ENCODE measurements at places on chromosomes 11 and 22.

DNA sequence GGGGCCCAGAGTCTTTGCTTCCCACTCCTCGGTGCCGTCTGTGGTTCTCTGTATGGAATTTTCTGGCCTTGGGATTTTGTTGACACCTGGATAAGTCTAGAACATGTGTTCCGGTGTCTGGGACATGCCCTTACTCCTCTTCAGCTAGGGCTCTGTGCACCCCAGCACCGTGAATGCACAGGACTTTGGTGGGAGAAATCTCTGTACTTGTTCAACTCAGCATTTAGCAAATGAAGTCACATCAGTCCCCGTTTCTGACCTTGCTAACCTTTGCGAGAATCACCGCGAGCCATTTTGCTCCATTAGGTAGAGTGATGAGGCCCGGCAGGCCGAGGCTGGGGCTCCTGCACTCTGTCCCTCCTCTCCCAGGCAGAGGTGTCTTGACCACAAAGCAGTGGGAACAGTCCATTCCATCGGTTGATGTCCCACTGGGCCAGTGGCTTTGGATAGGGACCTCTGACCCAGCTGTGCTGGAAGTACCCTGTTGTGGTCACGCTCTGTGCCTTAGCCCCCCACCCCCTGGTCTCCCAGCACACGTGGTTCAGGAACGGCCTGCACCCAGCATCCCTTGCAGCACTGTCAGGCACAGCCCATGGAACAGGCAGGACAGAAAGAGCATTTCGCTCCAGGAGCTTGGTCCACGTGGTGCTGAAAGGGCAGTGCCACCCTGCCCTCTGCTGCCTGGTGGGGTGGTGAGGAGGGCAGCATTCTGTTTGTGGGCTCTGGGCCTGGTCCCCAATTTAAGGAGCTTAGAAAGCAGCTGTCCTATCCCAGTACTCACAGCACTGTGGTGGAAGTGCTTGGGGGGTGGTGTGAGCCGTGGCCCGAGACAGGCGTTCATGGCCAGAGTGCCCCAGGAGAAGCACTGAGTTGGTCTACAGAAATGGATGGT lies 73.4 kb downstream of the MED15 start:
- no peak for DNase-seq

DNA sequence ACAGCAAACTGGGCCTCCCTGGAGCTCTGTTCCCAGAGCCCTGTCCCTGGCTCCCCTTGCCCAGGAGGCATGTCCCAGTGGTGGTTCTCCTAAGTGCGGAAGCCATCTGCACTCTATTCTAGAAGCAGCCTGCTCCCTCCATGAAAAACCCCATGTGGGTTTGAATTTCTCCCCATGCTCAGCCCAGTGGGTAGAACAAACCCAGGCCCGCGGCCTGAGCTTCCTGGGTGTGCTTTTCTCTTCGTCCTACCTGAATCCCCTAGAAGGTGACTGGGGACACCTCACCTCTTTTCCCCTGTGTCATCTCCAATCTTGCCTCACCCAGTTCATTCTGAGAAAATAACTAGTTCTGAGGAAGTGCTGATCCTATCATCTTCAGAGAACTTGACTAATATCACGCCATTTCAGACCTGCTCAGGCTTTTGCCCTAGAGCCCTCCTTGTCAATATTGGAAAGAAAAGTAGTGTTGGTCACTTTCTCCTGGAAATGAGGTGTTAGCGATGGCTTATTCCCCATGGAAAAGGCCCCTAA lies 15.9 kb downstream of the IL10RA start:
- DNase-seq = no peak

DNA sequence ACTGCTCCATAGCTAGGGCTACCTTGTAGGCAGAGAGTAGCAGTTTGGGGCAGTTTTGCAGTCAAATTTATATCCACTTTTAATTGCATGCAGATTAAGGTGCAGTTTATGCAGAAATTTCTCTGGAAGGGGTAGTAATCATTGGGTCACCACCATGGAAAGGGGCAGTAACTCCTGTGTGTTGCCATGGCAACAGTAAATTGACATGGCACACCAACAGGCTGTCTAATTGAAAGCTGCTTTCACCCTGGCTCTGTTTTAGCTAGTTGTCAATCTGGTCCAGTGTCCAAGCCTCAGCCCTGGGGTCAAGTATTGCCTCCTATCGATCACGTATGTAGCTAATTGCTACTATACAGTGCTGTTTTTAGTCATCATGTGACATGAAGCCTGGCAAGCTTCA lies 786.1 kb upstream of the CNTN5 start:
- no peak for DNase-seq

- no peak for DNase-seq
Measured at GRCh38 chr22:27151407-27151806, 494.0 kb downstream of the MIAT start.

DNA sequence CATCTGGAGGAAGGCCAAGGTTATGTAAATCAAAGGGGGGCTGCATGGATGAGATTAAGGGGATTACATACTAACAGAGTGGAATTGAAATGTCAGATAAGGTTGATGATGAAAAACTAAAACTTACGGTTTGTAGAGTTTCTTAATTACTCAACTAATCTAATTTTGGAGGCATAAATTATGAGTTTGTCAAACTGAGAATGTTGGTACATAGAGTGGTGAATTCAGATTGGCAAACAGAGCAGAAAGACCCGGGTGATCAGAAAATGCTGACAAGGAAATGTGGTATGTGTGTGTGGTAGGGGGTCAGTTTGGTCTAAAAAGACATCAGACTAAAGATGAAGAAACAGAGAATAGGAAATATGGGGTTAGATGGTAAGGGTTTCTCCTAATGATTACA lies 11.0 kb downstream of the MS4A6E start:
- no peak for DNase-seq

- DNase-seq = peak; percentile 32
Measured at GRCh38 chr11:130909650-130910049, 6.6 kb downstream of the SNX19 start.

DNA sequence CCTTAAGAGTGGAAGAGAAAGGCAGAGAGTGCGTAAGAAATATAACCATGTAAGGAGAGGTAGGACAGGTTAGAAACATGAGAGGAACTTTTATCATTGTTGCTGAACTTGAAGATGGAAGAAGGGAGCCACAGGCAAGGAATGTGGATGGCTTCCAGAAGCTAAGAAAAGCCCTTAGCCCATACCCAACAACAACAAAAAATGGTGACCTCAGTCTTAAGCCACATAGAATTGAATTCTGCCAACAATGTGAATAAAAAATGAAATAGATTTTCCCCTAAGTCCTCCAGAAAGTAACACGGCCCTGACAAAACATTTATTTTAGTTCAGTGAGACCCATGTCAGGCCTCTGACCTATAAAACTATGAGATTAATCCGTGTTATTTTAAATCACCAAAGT lies 767.3 kb downstream of the FAM181B start:
- DNase-seq = no peak

- DNase-seq = no peak
Measured at GRCh38 chr11:66800720-66801428, 42.4 kb upstream of the RCE1 start.

- no peak for DNase-seq
Measured at GRCh38 chr11:13228572-13228971, 49.0 kb upstream of the BMAL1 start.

DNA sequence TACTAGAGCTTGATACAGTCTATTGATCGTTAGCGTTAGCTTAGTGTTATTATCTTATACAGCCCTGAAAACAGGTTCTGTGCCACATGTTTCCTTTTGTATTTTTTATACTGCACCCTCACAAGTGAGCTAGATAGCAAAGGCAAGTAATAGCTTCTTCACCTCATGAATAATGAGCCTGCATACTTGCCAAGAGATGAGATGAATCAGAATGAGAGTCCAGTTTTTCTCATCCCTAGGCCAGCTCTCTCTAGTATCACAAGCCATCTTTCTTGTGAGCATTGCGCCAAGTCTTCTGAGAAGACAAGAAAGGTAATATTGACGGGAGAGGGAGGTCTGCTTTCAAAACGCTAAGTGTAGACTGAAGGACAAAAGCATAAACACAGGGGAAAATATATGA lies 8.7 kb upstream of the CARD18 start:
- DNase-seq = no peak

- DNase-seq = no peak
Measured at GRCh38 chr22:20316844-20317401, 2.9 kb downstream of the DGCR6L start.

GRCh38 chr11:3215346-3216026 lies 3.1 kb downstream of the MRGPRG start:
- DNase-seq = no peak

DNA sequence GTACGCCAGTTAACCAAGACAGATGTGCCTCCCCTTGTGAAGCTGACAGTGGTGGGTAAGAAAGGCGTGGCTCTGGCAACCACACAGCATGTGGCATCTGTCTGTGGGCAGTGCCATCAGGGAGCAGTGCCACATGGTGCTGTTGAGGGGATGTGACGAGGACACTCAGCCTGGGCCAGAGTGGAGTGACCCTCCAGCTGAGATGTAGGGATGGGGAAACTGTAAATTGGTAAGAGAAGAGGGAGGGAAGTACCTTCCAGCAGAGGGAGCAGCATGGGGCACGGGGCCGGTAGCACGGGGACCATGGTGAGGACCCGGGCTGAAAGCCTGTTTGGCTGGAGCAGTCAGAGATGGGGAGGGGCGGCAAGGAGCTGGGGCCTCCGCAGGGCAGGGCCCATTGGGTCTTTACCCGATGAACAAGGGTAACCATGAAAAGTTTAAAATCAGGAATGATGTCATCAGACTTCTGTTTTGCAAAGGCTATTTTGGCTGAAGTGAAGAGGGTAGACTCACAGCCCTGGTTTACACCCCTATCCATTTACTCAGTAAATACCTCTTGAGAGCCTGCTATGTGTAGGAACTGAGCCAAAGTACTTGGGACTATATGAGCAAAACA lies 10.4 kb downstream of the TMPRSS6 start:
- DNase-seq = no peak

- no peak for DNase-seq
Measured at GRCh38 chr22:41939981-41940831, 6.7 kb downstream of the CENPM start.

- peak; percentile 48 for DNase-seq
Measured at GRCh38 chr22:31818481-31819392, 64.9 kb downstream of the DEPDC5 start.

DNA sequence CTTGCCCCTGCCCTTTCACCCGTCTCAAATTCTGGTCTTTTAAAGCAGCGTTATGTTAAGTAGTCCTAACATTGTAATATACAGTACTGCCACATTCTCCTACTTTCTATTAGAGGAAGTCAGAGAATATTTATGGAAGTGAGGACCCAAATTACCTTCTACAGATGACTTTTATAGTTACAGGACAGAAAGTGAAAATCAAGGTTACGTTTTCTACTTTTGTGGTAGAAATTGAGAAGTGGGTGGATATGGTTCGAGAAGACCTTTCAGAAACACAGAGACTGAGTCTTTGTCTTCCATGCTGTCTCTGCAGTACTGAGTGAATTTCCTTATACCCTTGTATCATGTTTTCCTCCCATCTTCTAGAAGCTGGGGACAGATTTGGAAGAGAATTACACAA lies 17.1 kb downstream of the SC5D start:
- DNase-seq = no peak

DNA sequence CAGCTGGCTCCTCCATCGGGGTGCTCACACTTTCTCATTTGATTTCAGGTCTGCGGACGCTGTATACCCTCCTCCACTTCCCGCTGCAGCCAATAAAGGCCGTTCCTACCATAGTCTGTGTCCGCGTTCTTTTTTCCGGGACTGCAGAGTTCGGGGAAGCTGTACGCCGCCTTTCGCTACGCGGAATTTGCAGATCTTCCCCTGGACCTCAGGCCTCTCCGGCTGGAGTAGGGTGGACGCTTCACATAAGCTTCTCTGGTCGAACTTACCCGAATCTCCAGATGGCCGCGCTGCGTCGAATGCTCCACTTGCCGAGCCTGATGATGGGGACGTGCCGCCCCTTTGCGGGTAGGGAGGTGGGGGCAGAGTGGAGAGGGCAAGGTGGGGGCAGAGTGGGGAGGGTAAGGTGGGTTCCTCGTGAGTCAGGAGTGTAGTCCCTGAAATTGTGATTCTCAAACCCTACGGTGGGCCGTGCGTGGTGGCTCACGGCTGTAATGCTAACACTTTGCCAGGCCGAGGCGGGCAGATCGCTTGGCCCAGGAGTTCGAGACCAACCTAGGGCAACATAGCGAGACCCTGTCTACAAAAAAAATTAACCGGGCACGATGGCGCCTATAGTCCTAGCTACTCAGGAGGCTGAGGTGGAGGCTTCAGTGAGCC lies 617 bp downstream of the CSKMT start:
- peak; percentile 56 for DNase-seq
